Stimulated activated CD4-positive, alpha-beta T cell treated with anti-CD3 and anti-CD28 coated beads, Interleukin-2, amount 100 ng/mL, for 4 hours (primary cell): ENCODE measurements at places on chromosomes 2 and 18.
A peak's percentile ranks its signal among the peaks of the same experiment; 100 is the strongest.

GRCh38 chr18:21313576-21313975, 71.5 kb downstream of the GREB1L start:
- no peak for DNase-seq

DNA sequence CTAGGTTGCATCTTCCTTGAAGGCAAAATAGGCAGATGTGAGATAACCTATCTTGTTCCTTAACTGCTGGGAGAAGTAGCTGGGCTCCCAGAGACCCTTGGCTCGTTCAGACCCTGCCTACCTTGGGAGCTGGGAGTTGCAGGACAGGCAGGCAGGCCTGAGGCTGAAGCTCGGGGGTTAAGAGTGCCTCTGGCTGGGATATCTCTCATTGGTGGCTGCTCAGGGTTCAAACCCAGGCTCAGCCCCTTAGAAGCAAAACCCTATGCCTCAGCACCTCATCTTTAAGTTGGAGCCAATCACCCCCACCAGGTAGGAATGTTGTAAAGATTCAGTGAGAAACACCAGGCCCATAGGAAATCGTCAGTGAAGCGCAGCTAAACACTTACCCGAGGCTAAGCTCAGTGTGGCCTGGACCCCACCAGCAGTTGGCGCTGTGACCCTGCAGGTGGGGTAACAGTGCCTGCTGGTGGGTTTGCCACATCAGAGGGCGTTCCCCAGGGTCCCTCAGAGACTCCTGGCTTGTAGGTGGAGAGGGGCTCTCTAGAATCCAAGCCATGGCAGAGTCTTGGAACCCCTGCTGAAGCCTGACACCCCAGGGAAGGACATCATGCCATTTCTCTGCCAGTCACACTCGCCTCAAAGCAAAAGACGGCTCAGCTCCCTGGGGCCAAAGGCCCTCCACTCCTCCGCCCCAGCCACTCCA, 54.6 kb upstream of the GPR17 start:
- DNase-seq, result peak; percentile 55

- DNase-seq, result no peak
These were observed 525.0 kb upstream of the TCF4 start for GRCh38 chr18:56112984-56113383.

DNA sequence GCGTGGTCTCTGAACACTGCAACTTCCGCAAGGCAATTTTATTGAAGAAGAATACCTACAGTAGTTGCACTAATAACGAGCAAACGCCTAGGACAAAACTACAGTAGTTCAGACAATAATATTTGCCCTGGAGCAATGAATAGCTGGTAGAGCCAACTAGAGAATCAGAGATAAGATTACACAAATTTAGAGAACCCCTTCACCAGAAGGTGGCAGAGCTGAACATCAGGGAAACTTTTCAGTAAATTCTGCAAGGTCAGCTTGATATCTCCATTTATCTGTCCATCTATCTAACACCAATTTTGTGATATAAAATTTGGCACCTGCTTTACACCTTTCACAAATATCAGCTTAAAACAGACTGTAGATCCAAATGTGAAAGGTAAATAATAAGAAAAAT, 43.8 kb downstream of the CDH19 start:
- no peak for DNase-seq

- DNase-seq, result no peak
These were observed 58.1 kb upstream of the SDC1 start for GRCh38 chr2:20282916-20283592.

- DNase-seq, result no peak
These were observed 12.5 kb upstream of the PLEKHM3 start for GRCh38 chr2:208037564-208038487.

DNA sequence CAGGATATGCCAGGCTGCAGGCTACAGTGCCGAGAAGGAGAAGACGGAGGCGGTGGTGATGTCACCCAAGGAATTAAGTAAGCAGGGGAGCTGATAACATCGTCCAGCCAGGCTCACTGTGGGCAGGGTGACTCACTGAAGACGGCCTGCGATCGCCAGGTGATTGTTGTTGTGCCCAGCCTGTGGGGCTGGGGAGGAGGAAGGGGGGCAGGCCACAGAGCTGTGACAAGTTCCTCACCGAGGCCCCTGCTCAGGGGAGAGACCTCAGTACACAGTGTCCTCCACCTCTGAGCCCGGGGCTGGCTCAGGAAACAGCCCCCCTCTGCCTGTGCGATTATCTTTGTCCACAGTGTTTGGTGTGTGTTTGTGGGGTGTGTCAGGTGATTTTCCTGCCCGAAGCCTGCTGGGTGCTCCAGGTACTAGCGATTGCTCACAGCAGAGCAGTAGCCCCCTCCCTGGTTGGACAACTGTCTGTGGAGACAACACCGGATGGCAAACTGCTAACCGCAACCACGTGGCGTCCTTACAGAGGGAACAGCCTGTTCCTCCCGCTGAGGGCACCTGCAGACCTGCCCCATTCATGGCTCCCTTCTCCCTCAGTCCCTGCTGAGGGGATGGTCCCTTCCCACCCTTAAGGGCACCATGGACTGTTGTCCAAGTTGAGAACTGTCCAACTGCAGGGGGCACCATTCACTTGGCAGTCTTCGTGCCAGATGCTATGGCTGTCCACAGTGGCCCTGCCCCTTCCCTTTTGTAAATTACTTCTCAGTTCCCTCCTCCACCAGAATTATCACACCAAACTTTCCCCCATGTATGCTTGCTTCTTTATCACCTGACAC, 95.1 kb downstream of the ZFP36L2 start:
- DNase-seq, result peak; percentile 54

DNA sequence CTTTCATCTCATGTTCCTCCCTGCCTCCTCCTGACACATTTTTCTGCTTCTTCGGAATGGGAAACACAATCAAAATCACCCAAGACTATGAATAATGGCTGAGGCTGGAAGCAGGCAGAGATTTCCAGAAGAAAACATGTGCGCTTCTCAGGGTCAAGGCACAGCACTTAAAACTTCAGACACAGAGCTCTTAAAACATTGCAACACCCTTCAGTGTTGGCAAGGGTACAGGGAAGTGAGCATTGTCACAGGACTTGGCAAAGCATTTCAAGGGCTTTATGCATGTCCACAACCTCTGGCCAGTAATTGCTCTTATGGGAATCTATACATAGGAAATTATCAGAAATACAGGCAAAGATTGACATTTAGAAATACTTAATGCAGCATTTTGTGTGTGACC, 477.6 kb upstream of the KLHL29 start:
- DNase-seq, result no peak

- DNase-seq, result no peak
These were observed 36.8 kb upstream of the ATP8B1 start for GRCh38 chr18:57839942-57840381.

DNA sequence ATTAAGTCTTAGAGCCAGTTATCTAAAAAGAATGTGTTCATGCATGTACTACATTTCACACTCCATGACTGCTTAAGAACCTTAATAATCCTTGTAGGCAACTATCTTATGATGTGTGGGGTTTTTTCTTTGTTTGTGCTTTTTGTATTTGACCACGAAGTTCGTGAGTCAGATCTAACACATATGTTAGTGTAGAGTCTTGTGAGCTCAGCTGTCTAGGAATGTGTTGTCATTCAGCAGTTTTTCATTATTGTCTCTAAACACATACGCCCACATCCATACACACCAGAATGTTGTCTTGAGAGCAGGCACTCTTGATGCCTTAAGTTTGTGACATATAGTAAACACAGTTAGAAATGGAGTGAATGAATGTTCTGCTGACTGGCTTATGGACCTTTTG, 38.4 kb downstream of the CAB39 start:
- DNase-seq, result no peak

DNA sequence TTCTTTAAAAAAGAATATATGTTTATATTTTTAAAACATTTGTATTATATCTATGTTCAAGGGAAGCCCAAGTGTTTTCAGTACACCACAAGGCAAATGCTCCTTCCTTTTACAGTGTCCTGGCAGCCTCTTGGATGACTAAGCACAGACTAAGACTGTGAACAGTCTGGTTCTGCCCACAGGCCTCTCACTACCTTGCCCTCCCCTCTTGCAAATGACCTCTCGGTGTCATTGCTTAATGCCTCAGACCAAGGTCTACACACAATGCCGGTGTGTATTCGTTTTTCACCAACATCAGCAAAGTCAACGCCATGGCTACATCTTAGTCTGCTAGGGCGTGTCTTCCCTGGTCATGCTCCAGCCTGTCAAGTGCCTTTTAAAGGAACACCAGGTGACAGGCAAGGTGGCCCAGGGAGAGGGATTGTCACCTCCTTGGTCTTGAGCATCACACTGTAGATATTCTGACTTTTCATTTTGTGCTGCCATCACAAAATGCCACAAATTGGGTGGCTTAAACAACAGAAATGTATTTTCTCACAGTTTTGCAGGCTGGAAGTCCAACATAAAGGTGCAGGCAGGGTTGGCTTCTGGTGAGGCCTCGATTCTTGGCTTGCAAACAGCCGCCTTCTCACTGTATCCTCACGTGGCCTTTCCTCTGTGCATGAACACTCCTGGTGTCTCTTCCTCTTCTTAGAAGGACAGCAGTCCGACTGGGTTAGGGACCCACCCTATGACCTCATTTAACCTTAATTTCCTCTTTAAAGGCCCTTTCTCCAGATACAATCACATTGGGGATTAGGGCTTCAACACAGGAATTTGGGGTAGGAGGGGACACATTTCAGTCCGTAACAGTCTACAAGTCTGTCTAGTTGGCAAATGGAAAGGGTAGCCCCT, 266.5 kb downstream of the KLHL29 start:
- no peak for DNase-seq

GRCh38 chr2:226478109-226478809, 321.4 kb downstream of the IRS1 start:
- DNase-seq, result no peak

GRCh38 chr2:103809941-103810441, 1043.9 kb upstream of the POU3F3 start:
- DNase-seq, result no peak

DNA sequence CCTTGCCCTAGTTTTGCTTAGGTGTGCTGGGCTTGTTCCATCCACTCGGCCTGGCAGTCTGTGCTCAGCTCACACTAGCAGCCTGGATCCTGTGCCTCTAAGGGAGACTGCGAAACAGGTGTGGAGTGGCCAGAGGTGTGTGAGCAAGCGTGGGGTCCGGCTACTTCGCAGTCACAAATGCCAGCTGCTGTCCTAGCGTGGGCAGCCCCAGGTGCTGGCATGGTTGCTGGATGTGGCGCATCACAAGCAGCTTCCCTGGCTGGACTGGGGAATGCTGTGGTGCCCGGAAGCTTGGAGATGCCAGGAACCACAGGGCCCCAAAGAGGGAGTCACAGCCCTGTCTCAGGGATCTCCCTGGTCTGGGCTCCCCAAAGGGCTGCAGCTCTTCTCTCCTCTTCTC, 119.0 kb upstream of the TMEFF2 start:
- no peak for DNase-seq

- DNase-seq, result no peak
These were observed 55.9 kb upstream of the ATL2 start for GRCh38 chr2:38432820-38433606.

- DNase-seq, result no peak
These were observed 237.9 kb downstream of the TPGS2 start for GRCh38 chr18:36590621-36591580.

DNA sequence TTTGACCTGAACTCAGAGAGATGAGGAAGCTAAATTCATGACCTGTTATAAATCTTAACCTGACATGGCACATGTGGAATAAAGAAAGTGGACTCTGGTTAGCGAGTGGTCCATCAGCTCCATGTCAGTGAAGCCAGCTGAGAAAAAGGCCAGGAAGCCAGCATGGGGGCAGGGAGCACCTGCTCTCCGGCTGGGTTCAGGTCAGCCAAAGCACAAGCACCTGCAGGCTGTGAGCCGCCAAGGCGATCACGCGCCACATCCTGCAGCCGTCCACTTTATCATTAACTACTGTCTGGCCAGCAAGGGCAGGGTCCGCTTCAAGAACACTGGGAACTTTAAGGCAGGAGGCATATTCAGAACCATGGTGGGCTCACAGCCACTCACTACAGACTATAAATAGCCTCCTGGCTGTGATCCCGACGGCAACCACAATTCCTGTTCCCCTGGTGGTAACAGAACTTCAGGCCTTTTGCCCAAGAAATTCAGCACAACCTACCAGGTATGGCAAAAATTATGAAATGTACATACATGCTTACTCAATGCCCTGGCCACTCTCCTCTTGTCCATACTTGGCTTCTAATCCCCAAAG, 35.5 kb downstream of the ACVR1 start:
- DNase-seq, result no peak

GRCh38 chr2:99776906-99777646, 287.3 kb upstream of the REV1 start:
- no peak for DNase-seq

GRCh38 chr18:45334191-45334590, 281.1 kb upstream of the SLC14A2 start:
- no peak for DNase-seq

- no peak for DNase-seq
These were observed 121.8 kb downstream of the SLC4A10 start for GRCh38 chr2:161745866-161746614.

GRCh38 chr2:33145459-33145858, 198.7 kb downstream of the LTBP1 start:
- no peak for DNase-seq

- no peak for DNase-seq
These were observed 260.6 kb downstream of the PAX3 start for GRCh38 chr2:222038067-222038802.

DNA sequence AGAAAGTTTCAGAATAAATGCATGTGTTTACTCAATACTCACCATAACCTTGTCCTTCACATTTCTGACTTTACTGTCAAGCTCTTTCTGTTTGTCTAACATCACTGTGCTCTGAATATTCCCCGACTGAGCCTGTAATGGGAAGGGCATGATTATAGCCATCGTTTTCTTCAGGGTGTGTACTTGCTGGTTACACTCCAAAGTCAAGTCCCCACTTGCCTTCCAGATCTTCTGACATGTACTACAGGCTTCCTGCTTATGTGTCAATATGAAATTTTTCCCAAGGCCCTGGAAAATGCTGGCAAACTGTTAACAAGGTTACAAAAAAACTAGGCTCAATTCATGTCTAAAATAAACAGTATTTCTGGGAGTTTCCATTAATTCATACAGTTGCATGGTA, 12.9 kb downstream of the STAT1 start:
- DNase-seq, result no peak

- no peak for DNase-seq
These were observed 21.5 kb upstream of the PDE1A start for GRCh38 chr2:182448371-182448770.

GRCh38 chr2:138213084-138213483, 248.8 kb downstream of the HNMT start:
- DNase-seq, result no peak

- DNase-seq, result no peak
These were observed 14.0 kb upstream of the IMP4 start for GRCh38 chr2:130328710-130329109.

DNA sequence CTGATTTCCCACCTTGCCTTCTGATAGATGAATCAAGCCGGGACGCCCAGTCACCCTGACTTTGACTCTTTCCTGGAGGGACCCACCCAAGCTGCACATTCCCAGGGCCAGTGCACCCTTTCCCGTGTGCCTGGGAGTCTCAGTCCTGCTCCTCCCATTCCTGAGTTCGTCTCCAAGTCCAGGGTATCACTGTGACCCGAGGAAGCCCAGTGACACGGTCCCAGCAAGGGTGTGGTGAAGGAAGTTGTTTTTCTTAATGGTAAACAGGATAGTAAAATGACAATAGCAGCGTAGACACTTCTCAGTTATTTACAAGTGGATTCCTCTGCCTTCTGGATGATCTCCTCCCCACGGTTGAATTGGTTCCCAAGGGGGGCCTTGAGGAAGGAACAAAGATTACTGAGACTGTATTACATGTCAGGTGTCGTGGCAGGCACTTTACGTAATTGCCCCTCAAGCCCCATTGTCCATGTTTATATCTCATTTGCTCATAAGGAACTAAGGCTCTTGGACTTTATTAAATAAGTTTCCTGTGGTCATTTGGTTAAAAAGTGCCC, 123.3 kb downstream of the PRKCE start:
- no peak for DNase-seq
